Stimulated activated naive B cell treated with anti-CD40 and anti-IgM and Interleukin-4, amounts not matched to agents 10 μg/mL and 1 μg/mL and 100 μg/mL, for 72 hours (primary cell): ENCODE measurements at places on chromosomes 3 and 15.

- H3K4me3 ChIP-seq = no peak overlapping the region
- H3K4me1 ChIP-seq = no peaks in the 10 kb centered on the region
- no peaks in the 10 kb centered on the region for H3K36me3 ChIP-seq
These were observed 340.8 kb upstream of the CTDSPL start for GRCh38 chr3:37520907-37521341.

DNA sequence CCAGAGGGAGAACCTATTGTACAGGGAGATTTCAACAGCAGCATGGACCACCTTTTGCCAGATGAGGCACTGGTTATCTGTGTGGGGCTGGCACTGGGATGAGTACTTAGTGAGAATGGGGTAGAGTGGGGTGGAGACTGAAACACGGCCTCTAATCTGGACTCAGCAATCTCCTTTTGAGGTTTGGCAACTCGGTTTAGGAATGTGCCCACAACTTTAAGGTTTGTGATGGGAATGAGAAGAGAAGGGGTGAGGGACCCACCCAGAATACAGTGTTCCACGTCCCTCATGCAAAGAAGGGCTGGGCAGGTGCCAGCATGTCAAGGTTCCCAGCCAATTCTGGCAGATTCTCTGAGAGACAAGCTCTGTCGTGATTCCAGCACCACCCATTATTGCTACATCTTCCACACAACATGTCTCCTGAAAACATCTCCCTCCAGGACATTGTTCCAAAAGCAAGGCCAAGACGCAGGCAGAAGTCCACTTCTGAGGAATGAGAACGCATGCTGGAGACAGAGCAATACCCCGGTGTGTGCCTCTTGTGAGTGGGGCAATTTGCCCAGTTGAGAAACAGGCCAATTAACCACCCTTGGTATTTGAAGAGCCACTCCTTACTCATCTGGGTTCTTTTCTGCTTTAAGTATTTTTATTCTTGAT lies 37.5 kb upstream of the CCR4 start:
- H3K36me3 ChIP-seq = peaks cover 10% of the 10 kb centered on the region
- no peak overlapping the region for H3K27ac ChIP-seq
- no peak for DNase-seq
- H3K27me3 ChIP-seq = no peaks in the 10 kb centered on the region
- peaks cover 4% of the 10 kb centered on the region for H3K4me1 ChIP-seq

- H3K36me3 ChIP-seq = no peaks in the 10 kb centered on the region
- no peak for DNase-seq
- no peak overlapping the region for H3K4me3 ChIP-seq
- H3K27me3 ChIP-seq = peaks cover 7% of the 10 kb centered on the region
- no peak overlapping the region for H3K27ac ChIP-seq
These were observed 191.7 kb downstream of the PDZRN3 start for GRCh38 chr3:73433079-73433478.

DNA sequence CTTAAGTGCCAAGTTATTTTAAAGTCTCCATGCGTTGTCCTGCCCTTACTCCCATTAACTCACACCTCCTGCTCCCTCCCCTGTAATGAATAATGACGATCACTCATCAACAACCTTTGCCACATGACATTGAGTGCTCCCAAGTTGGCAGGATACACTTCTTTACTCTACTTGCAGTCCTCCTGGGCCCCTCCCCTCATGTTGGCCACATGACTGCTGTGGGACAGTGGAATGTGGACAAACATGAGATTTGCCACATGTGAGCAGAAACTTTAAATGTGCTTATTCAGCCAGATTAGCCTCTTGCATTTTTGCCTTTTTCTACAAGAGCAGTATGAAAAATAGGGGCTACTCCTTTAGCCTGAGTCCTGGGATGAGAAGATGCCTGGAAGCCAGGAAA lies 167.9 kb downstream of the DCLK3 start:
- H3K4me1 ChIP-seq = no peaks in the 10 kb centered on the region
- no peaks in the 10 kb centered on the region for H3K36me3 ChIP-seq
- no peak overlapping the region for H3K4me3 ChIP-seq
- H3K27ac ChIP-seq = no peak overlapping the region
- DNase-seq = no peak

DNA sequence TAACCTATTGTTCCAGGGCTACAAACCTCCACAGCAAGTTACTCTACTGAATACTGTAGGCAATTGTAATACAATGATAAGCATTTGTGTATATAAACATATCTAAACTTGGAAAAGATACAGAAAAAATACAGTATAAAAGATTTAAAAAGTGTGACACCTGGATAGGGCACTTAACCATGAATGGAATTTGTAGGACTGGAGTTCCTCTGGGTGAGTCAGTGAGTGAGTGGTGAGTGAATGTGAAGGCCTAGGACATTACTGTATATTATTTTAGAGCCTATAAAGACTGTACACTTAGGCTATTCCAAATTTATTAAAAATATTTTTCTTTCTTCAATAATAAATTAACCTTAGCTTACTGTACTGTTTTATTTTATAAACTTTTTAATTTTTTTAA lies 38.4 kb upstream of the SLC25A36 start:
- no peak overlapping the region for H3K27ac ChIP-seq
- no peak overlapping the region for H3K4me3 ChIP-seq
- peaks cover 11% of the 10 kb centered on the region for H3K27me3 ChIP-seq
- no peak for DNase-seq
- peaks cover 1% of the 10 kb centered on the region for H3K4me1 ChIP-seq

- peaks cover 1% of the 10 kb centered on the region for H3K36me3 ChIP-seq
- H3K27ac ChIP-seq = peak overlapping the region; percentile 33
- no peaks in the 10 kb centered on the region for H3K27me3 ChIP-seq
- no peak for DNase-seq
These were observed 27.0 kb downstream of the CCNL1 start for GRCh38 chr3:157132936-157133335.
